ENCODE measurements at places on chromosomes 7 and 10. TPM values are rescaled to one million over a fixed set of nuclear protein-coding genes. Genes with fewer than 3 reads are reported as not detected.

The RBP4 gene
- not detected for polyA plus RNA-seq

The ARL4A gene
- polyA plus RNA-seq = 4.6 TPM

The TMEM236 gene
- not detected for polyA plus RNA-seq

The IRF5 gene
- polyA plus RNA-seq = 88.2 TPM

The VSTM2A gene
- not detected for polyA plus RNA-seq

The DNAH11 gene
- 0.56 TPM for polyA plus RNA-seq

The MRLN gene
- not detected for polyA plus RNA-seq

The ETV1 gene
- polyA plus RNA-seq = 0.28 TPM

The CARD11 gene
- polyA plus RNA-seq = 26.1 TPM

Measured in GM12878 (cell line).